CD14-positive monocyte (primary cell): ENCODE measurements at places on chromosomes 3 and 15.

DNA sequence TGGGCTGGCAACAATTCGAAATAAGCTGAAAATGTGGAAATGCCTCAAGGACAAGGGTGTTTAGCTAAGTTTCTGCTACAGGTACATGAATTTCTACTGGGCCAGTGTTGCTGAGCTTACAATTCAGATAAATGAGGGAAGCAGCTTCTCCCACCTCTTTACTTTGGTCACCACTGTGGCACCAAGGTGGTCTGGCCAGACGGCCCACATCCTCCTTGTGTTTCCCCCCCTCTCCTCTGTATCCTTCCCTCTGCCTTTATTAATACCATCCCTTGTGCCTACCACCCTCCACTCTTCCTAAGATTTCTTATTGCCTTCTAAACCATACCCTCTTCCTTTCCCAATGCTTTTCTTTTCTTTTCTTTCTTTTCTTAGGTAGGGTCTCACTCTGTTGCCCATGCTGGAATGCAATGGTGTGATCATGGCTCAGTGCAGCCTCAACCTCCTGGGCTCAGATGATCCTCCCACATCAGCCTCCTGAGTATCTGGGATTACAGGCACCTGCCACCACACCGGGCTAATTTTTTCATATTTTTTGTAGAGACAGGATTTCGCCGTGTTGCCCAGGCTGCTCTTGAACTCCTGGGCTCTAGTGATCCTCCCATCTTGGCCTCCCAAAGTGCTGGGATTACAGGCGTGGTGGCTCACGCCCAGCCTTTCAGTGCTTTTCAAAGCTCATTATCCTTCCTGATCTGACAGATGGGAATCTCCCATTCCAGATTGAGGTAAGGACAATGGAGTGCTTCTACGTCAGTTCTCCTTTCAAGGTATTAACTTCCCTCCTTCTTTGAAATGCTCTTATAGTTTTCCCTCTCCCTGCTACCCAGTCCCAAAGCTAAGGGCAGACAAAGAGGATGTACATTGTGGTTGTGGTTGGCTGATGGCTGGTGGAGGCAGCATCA is 14.8 kb downstream of the ANXA2 start:
- no peaks in the 10 kb centered on the region for H3K27me3 ChIP-seq
- peak overlapping the region; percentile 50 for H3K27ac ChIP-seq
- H3K4me1 ChIP-seq, result no peaks in the 10 kb centered on the region
- DNase-seq, result no peak

GRCh38 chr3:29896856-29897255 is 616.0 kb downstream of the RBMS3 start:
- no peak overlapping the region for H3K4me3 ChIP-seq
- no peaks in the 10 kb centered on the region for H3K36me3 ChIP-seq
- DNase-seq, result no peak
- H3K27me3 ChIP-seq, result no peaks in the 10 kb centered on the region
- no peaks in the 10 kb centered on the region for H3K4me1 ChIP-seq

GRCh38 chr3:114144909-114145688 is 33.8 kb downstream of the DRD3 start:
- H3K27ac ChIP-seq, result no peak overlapping the region
- no peak for DNase-seq
- no peaks in the 10 kb centered on the region for H3K4me1 ChIP-seq
- no peaks in the 10 kb centered on the region for H3K36me3 ChIP-seq

GRCh38 chr3:140754936-140755335 is 77.1 kb downstream of the TRIM42 start:
- H3K4me3 ChIP-seq, result no peak overlapping the region
- H3K36me3 ChIP-seq, result no peaks in the 10 kb centered on the region
- H3K4me1 ChIP-seq, result no peaks in the 10 kb centered on the region
- H3K27me3 ChIP-seq, result peaks cover 3% of the 10 kb centered on the region

DNA sequence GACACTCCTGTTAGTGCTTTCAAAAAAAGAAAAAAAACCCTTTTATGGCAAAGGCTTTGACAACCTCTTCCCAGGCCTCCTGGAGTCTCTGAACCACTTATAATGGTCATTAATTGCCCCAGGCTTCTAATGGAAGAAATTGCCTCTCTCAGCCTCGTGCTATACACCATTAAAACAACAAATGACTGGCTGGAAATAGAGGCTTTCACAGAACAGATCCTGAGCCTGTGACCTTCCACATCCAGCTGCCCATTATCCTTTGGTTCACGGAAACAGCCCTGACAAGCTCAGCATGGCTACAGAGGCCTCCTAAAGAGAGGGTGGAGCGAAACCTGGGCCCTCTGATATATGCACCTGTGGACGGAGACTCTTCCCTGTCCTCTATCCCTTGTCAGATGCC is 26.8 kb upstream of the MKRN3 start:
- H3K4me3 ChIP-seq, result no peak overlapping the region
- H3K4me1 ChIP-seq, result no peaks in the 10 kb centered on the region
- H3K36me3 ChIP-seq, result no peaks in the 10 kb centered on the region
- DNase-seq, result no peak

DNA sequence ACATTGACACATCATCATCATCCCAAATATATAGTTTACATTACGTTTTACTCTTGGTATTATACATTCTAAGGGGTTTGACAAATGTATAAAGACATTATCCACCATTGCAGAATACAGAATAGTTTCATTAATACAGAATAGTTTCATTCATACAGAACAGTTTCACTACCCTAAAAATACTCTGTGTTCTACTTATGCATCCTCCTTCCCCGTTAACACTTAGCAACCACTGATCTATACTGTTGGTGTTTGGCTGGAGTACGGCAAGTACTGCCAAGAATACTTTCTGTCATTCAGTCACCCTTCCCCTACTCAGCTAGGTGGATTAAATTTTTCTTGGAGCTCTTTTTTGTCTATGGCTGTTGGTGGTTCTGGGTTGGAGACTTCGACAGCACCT is 33.4 kb downstream of the LEKR1 start:
- H3K27ac ChIP-seq, result no peak overlapping the region
- H3K27me3 ChIP-seq, result no peaks in the 10 kb centered on the region
- peaks cover 8% of the 10 kb centered on the region for H3K4me1 ChIP-seq

- peaks cover 23% of the 10 kb centered on the region for H3K36me3 ChIP-seq
- no peak overlapping the region for H3K4me3 ChIP-seq
- peaks cover 6% of the 10 kb centered on the region for H3K4me1 ChIP-seq
- no peak for DNase-seq
- no peak overlapping the region for H3K27ac ChIP-seq
These were observed 8.8 kb upstream of the C15orf61 start for GRCh38 chr15:67512140-67512539.

GRCh38 chr3:157436583-157437291 is at the start of gene PTX3:
PTX3 (plus strand) TSS chr3:157436850; CDS start chr3:157436934, 84 bp downstream.
- peak within 1 kb of the TSS; percentile 2 for H3K27ac ChIP-seq
- peak; percentile 91 for DNase-seq
- H3K36me3 ChIP-seq, result no peaks in the 10 kb centered on the region
- H3K27me3 ChIP-seq, result peaks cover 7% of the 10 kb centered on the region
- H3K4me3 ChIP-seq, result peak within 1 kb of the TSS; percentile 94
- peaks cover 19% of the 10 kb centered on the region for H3K4me1 ChIP-seq

DNA sequence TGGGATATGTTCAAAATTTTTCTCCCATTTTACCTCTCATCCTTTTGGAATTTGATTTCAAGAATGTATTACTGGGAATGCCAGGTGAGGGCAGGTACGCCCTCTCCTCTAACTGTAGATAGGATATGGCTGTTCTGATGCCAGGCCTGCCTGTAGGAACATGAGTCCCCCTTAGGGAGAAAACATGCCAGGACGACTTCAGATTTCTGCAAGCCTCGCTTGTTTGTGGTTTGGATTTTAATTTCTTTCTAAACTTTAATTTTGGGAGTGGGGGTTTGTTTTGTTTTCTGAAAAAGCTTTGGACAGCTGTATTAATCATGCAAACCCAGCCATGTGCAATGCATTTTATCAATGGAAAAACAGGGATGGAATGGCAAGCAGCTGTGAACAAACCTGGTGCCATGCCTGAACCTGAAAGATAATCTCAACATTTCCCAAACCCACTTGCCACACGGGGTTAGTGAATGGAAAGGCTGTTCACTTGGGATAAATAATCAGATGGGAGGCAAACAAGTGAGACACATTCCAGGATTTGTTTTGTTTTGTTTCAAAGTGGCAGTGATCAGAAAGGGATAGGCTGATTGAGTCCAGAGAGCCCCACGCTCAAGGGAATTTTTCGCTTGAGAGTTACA is 207.6 kb downstream of the GAP43 start:
- no peak overlapping the region for H3K27ac ChIP-seq
- no peaks in the 10 kb centered on the region for H3K27me3 ChIP-seq
- H3K36me3 ChIP-seq, result no peaks in the 10 kb centered on the region
- no peaks in the 10 kb centered on the region for H3K4me1 ChIP-seq
- H3K4me3 ChIP-seq, result no peak overlapping the region
- no peak for DNase-seq
